GM23248 (cell line): ENCODE measurements at places on chromosomes 1 and 21. TPM values are rescaled to one million over a fixed set of nuclear protein-coding genes. Genes with fewer than 3 reads are reported as not detected.

TMEM125 gene
- total RNA-seq: not detected in 2 replicates

B3GALT2 gene
- total RNA-seq: 4.7 and 4.8 TPM in 2 replicates

OR2M5 gene
- not detected in 2 replicates for total RNA-seq

IFNAR2 gene
- 4.0 and 4.3 TPM in 2 replicates for total RNA-seq

TMEM183A gene
- 92.7 and 111 TPM in 2 replicates for total RNA-seq

CACHD1 gene
- total RNA-seq: 5.6 and 9.3 TPM in 2 replicates

LCE1F gene
- total RNA-seq: not detected in 2 replicates

CLCA4 gene
- not detected in 2 replicates for total RNA-seq

SLC2A5 gene
- total RNA-seq: 0.54 TPM in 1 of 2 replicates, not detected in the other

PEX19 gene
- 48.4 and 52.4 TPM in 2 replicates for total RNA-seq

KRTAP21-2 gene
- total RNA-seq: not detected in 2 replicates

FABP3 gene
- 0.51 and 2.1 TPM in 2 replicates for total RNA-seq

GRCh38 chr1:54585181-54586066 lies 37.4 kb downstream of the ACOT11 start:
- H3K4me3 ChIP-seq: no peak overlapping the region
- no peaks in the 10 kb centered on the region for H3K27me3 ChIP-seq
- no peaks in the 10 kb centered on the region for H3K36me3 ChIP-seq

GRCh38 chr1:205504311-205505075 lies at the start of gene CDK18:
Gene CDK18 (plus strand): TSS chr1:205504669. CDS start chr1:205523168, 18,499 bp downstream.
- DNase-seq: no peak
- H3K4me3 ChIP-seq: peak within 1 kb of the TSS; percentile 69
- H3K36me3 ChIP-seq: no peaks in the 10 kb centered on the region
- H3K27me3 ChIP-seq: peaks cover 35% of the 10 kb centered on the region
- H3K27ac ChIP-seq: no peak within 1 kb of the TSS
- no peaks in the 10 kb centered on the region for H3K4me1 ChIP-seq

- H3K27me3 ChIP-seq: peaks cover 7% of the 10 kb centered on the region; the same call in 1 of the 2 replicates
- DNase-seq: no peak
- no peak overlapping the region for H3K27ac ChIP-seq
Measured at GRCh38 chr1:171158096-171158495, 27.0 kb upstream of the FMO2 start.

DNA sequence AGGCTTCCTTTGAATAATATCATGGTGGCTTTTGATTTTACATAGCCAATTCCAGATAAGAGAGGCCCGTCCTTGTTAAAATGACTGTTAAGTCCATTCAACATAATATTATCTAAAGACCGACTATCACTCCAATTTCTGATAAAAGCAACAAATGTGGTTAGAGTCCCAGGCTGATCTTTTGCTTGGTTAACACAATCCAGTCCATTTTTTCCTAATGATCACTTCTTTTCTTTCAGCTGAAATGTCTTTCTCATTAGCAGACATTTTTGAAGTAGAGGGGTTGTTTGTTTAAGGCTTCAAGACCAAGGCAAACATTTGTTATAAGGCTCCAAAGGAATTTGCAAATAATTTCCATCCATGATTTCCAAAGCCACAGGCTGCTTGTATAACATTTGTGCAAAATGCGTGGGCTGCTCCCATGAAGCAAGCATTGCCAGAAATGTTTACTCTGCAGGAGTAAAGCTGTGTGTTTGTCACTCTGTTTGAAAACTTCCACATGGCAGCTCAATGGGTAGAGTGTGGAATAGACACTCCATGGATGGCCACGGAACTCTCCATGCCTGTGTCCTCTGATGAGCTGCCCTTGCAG lies 111.5 kb downstream of the PSMG1 start:
- no peak overlapping the region for H3K27ac ChIP-seq
- H3K36me3 ChIP-seq: no peaks in the 10 kb centered on the region
- peak; percentile 68 for DNase-seq
- H3K4me1 ChIP-seq: 0 out of 2 replicates have a peak, but pooled peaks cover 5% of the 10 kb centered on the region

GRCh38 chr21:37294679-37295078 lies 27.5 kb upstream of the VPS26C start:
- H3K4me1 ChIP-seq: no peaks in the 10 kb centered on the region
- H3K4me3 ChIP-seq: no peak overlapping the region
- H3K27me3 ChIP-seq: no peaks in the 10 kb centered on the region; the same call in 1 of the 2 replicates
- no peak for DNase-seq
- H3K36me3 ChIP-seq: no peaks in the 10 kb centered on the region

DNA sequence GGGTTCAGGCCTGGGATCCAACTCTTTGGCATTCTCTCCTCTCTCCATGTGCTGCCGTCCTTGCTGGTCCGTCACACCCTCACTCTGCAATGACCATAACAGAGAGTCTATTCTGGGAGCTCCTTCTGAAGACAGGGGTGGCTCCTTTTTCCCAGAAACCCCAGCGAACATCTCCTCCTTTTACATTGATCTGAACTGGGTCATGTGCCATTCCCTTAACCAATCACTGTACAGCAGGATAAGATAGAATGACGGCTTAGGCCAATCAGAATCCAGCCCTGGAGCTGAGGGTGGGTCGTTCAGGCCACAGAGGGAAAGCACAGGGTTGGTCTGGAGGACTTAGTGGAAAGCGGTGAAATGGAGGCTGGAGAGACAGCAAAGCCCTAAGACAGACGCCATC lies 740.1 kb downstream of the MATN1 start:
- H3K36me3 ChIP-seq: no peaks in the 10 kb centered on the region
- H3K27ac ChIP-seq: no peak overlapping the region
- no peak overlapping the region for H3K4me3 ChIP-seq
- H3K4me1 ChIP-seq: no peaks in the 10 kb centered on the region
- no peak for DNase-seq

- H3K27me3 ChIP-seq: no peaks in the 10 kb centered on the region
- no peak for DNase-seq
- H3K36me3 ChIP-seq: no peaks in the 10 kb centered on the region
- H3K4me3 ChIP-seq: no peak overlapping the region
- no peak overlapping the region for H3K27ac ChIP-seq
Measured at GRCh38 chr1:171670739-171671138, 18.3 kb upstream of the MYOC start.

GRCh38 chr21:15229390-15229789 lies 164.6 kb upstream of the NRIP1 start:
- peaks cover 4% of the 10 kb centered on the region for H3K4me1 ChIP-seq
- no peak overlapping the region for H3K4me3 ChIP-seq
- DNase-seq: no peak

GRCh38 chr1:47380699-47381098 lies 35.4 kb upstream of the FOXE3 start:
- no peak overlapping the region for H3K4me3 ChIP-seq
- H3K36me3 ChIP-seq: peaks cover 25% of the 10 kb centered on the region
- H3K4me1 ChIP-seq: no peaks in the 10 kb centered on the region
- no peaks in the 10 kb centered on the region for H3K27me3 ChIP-seq

DNA sequence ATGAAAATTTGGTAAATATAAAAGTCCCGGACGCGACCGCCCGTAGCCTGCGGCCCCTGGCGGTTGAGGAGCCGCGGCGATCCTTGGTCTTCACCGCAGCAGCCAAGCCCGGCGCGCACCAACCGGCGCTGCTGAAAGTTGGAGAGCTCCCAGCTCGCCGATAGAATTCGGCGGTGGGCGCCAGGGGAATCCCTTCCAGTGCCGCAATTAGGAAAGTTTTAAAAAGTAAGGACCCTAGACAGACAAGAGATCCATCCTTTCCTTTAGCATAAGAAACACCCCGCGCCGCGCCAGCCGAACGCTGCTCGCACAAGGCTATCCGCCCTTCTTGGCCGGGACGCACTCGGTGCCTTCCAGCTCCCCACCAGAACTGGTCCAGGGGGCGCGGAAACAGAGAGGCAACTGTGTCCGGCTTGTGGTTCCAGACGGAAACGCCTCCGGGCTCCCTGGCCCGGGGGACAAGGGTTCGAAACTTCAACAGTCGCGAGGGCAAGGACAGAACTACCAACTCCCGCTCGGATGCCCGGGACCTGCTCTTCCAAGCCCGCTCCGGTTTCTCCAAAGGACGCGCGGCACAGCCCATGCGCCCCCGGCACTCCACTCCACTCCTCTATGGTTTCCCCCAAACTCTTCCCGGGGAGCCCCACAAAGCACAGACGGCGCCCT lies 1.7 kb downstream of the FAM78B start:
- no peaks in the 10 kb centered on the region for H3K36me3 ChIP-seq
- no peaks in the 10 kb centered on the region for H3K4me1 ChIP-seq
- peak; percentile 77 for DNase-seq

- DNase-seq: no peak
- no peak overlapping the region for H3K27ac ChIP-seq
- no peak overlapping the region for H3K4me3 ChIP-seq
- peaks cover 20% of the 10 kb centered on the region for H3K4me1 ChIP-seq
Measured at GRCh38 chr1:115534106-115534505, 107.7 kb upstream of the VANGL1 start.

GRCh38 chr1:37875833-37876232 lies 16.4 kb upstream of the MTF1 start:
- H3K27ac ChIP-seq: no peak overlapping the region
- H3K36me3 ChIP-seq: peaks cover 41% of the 10 kb centered on the region
- H3K4me3 ChIP-seq: no peak overlapping the region
- no peaks in the 10 kb centered on the region for H3K27me3 ChIP-seq

DNA sequence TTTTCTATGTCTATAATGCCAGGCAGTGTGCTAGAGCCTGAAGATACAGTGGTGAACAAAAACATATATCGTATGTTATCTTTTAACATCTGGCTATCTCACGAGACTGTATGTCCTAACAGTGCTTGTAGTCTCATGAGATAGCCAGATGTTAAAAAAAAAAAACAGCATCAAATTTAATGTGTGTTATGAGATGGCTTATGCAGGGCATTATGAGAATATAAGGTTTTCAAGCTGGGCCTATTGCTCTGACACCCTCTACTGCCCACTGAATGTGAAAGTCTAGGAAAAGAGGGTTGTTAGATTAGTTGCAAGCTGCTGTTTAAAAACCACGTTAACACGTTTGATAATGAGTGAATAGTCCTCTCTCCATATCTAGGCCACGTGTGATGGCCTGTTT lies 109.8 kb downstream of the CACHD1 start:
- no peaks in the 10 kb centered on the region for H3K27me3 ChIP-seq
- peaks cover 2% of the 10 kb centered on the region for H3K4me1 ChIP-seq
- no peak overlapping the region for H3K27ac ChIP-seq
- no peak overlapping the region for H3K4me3 ChIP-seq

DNA sequence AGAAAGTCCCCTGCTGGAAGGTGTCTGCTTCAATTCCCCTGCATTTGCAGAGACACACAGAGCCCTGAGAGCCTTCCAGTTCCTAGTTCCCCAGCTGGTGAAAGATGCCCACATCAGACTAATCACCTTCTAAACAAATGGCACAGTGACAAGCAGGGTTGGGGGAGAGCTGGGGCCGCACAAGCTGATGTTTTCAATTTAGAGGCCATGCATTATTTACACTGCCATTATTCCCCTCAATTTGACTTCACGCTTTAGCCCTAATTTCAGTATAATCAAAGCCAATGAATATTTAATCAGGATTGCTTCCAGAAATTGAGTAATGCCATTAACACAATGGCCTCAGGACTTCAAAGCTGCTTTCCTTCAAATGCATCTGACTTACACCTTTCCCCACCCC lies 81.5 kb downstream of the BEND5 start:
- DNase-seq: no peak
- no peak overlapping the region for H3K27ac ChIP-seq
- peaks cover 5% of the 10 kb centered on the region; the same call in 1 of the 2 replicates for H3K27me3 ChIP-seq
- no peaks in the 10 kb centered on the region for H3K36me3 ChIP-seq
- no peaks in the 10 kb centered on the region for H3K4me1 ChIP-seq

GRCh38 chr1:97920276-97920831 lies 480 bp downstream of the DPYD start:
- H3K36me3 ChIP-seq: no peaks in the 10 kb centered on the region
- H3K27me3 ChIP-seq: no peaks in the 10 kb centered on the region
- H3K27ac ChIP-seq: peak overlapping the region; percentile 80
- peak; percentile 67 for DNase-seq

GRCh38 chr1:93813076-93813475 lies 65.9 kb downstream of the DNTTIP2 start:
- DNase-seq: peak; percentile 80
- H3K4me1 ChIP-seq: peaks cover 66% of the 10 kb centered on the region
- H3K4me3 ChIP-seq: no peak overlapping the region
- no peaks in the 10 kb centered on the region for H3K36me3 ChIP-seq
- H3K27ac ChIP-seq: peak overlapping the region; percentile 51

- H3K36me3 ChIP-seq: no peaks in the 10 kb centered on the region
- H3K27me3 ChIP-seq: no peaks in the 10 kb centered on the region
- no peak overlapping the region for H3K4me3 ChIP-seq
- no peaks in the 10 kb centered on the region for H3K4me1 ChIP-seq
Measured at GRCh38 chr1:218546314-218546713, 201.2 kb downstream of the TGFB2 start.
